ENCODE measurements at places on chromosomes 7 and 10.

- DNase-seq, result peak; percentile 77
These were observed 29.7 kb downstream of the STN1 start for GRCh38 chr10:103888113-103888841.

DNA sequence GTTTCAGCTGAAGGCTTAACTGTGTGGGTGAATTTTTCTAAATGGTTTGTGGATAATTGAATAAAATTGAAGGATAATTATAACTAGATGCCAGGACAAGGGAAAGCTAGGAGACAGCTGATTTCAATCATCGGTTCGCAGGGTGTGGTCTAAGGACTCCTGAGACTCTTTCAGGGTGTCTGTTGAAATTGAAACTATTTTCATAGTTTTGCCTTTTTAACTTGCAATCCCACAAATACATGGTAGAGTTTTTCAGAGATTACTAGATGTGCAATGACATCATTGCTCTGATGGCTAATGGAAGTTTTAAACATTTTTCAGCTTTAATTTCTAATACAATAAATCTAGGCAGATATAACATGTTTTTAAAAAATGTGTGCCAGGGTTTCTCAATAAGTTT is 18.5 kb downstream of the TRUB1 start:
- DNase-seq, result no peak

- no peak for DNase-seq
These were observed 116.8 kb downstream of the AUTS2 start for GRCh38 chr7:69714886-69715576.

DNA sequence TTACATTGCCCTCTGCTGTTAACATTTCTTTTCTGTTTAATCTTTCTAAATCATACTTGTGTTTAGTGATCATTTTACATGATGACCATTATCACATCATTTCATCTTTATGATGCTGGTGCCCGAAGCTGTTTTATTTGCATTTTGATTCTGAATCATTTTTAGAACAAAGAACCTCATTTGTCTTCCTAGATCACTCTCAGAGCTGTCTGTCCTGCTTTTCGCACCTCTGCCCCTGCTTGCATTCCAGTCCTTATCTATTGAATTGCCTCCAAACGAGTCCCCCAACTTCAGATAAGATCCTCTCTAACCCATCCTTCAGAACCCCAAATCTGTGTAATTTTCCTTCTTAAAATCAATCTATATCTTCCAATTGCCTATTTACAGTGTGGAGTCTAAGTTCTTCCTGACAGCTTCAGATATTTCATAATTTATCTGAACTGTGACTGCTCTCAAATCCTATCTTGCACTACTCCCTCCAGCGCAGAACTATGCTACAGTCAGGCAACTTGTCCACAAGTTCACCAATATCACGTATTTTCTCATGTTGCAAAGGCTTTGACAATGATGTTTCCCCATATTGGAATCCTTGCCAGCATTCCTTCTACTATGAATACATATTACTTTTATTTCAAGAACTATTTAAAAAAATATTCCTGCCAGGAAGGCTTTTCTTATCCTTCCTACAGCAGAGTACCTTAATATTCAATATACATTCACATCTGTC is 346.5 kb upstream of the CACNA2D1 start:
- DNase-seq, result no peak

- no peak for DNase-seq
These were observed 69.6 kb downstream of the PKD1L1 start for GRCh38 chr7:47878662-47879061.

GRCh38 chr7:117250801-117251200 is 72.1 kb downstream of the WNT2 start:
- no peak for DNase-seq

DNA sequence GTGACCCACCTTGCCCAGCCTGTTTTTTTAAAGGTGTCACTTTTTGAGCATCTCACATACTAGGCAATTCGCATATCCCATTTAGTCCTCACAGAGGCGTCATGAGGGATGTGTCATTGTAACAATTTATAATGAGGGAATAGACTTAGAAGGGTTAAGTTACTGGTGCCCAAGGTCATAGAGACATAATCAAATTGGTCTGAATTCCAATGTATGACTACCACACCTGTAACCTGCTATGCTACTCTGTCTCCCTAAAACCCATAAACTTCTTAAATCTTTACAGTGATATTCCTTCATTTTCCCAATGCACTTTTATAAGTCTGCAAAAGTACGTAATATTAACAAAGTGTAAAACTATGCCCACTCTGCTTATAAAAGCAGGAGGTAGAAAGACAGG is 7.1 kb downstream of the ZMYND11 start:
- no peak for DNase-seq

GRCh38 chr7:889391-889790 is 13.0 kb downstream of the GET4 start:
- no peak for DNase-seq

All from hematopoietic multipotent progenitor cell treated with erythropoietin and hydrocortisone succinate and interleukin-3 and kit ligand, for 8 days (in vitro differentiated cells).